ENCODE measurements at places on chromosomes 11 and 22. TPM values are rescaled to one million over a fixed set of nuclear protein-coding genes. Genes with fewer than 3 reads are reported as not detected.

LMNTD2 gene
- 2.5 TPM for total RNA-seq

LAYN gene
- total RNA-seq: 6.5 TPM

VSIG10L2 gene
- not detected for total RNA-seq

SCARF2 gene
- 1.4 TPM for total RNA-seq

TENM4 gene
- 0.02 TPM for total RNA-seq

Data from A549 treated with CORT108297 at 1 μM for 4 hours (cell line).